Panc1 (cell line): ENCODE measurements at places on chromosomes 6 and 20.
A peak's percentile ranks its signal among the peaks of the same experiment; 100 is the strongest.

DNA sequence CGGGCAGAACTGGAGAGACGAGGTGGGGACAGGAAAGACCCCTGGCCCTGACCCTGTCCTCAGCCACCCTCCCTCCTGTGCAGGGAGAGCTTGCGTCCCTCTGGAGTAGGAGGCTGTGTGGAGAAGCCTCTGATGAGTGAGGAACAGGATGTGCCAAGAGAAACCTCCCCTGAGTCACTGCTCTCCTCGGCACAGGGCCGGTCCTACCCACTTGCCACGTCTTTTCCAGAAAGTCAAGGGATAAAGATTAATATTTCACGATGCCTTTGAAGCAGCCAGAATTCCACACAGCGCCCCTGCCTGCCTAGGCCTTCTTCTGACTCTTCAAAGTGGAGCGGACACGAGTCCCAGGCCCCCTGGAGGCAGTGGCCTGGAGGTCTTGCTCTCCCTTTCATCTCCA is 34.9 kb upstream of the THBS2 start:
- no peaks in the 10 kb centered on the region for H3K4me1 ChIP-seq
- H3K27me3 ChIP-seq: no peaks in the 10 kb centered on the region
- H3K27ac ChIP-seq: no peak overlapping the region
- DNase-seq: no peak
- H3K4me3 ChIP-seq: no peak overlapping the region

- no peaks in the 10 kb centered on the region for H3K36me3 ChIP-seq
- no peaks in the 10 kb centered on the region; the same call in 1 of the 2 replicates for H3K4me1 ChIP-seq
- H3K4me3 ChIP-seq: no peak overlapping the region
- no peak overlapping the region; the same call in 1 of the 2 replicates for H3K27ac ChIP-seq
- DNase-seq: no peak
These were observed 45.3 kb downstream of the SLC2A12 start for GRCh38 chr6:134007077-134007476.

- no peaks in the 10 kb centered on the region for H3K27me3 ChIP-seq
- peaks cover 5% of the 10 kb centered on the region; the same call in 1 of the 2 replicates for H3K36me3 ChIP-seq
- no peak for DNase-seq
- no peaks in the 10 kb centered on the region; the same call in 1 of the 2 replicates for H3K4me1 ChIP-seq
These were observed at the start of gene CLDN20 for GRCh38 chr6:155263373-155264063. TSS of gene CLDN20 (plus strand) at chr6:155264013. CDS start at chr6:155275720, 11,707 bp downstream.

- peak overlapping the region; percentile 78 for H3K27ac ChIP-seq
- H3K27me3 ChIP-seq: no peaks in the 10 kb centered on the region
- H3K4me3 ChIP-seq: peak overlapping the region; percentile 75
These were observed 627 bp upstream of the RPP21 start for GRCh38 chr6:30344191-30344867.

DNA sequence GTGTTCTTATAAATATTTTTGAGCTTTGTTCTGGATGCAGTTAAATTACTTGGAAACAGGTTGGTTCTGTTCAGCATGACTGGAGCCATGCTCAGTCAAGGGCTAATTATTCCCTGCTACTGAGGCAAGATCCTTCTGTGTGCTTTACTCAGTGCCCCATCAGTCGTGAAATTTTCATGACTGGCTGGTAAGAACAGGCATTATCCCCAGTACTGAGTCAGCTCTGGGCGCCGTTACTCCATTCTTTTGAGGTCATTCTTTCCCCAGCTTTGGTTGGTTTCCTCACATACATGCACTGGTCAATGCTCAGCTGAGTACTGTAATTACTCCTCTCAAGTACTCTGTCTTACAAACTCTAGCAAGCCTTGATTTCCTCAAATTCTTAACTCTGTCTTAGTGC is 71.3 kb downstream of the CDKAL1 start:
- H3K27ac ChIP-seq: no peak overlapping the region
- H3K27me3 ChIP-seq: no peaks in the 10 kb centered on the region
- H3K4me1 ChIP-seq: no peaks in the 10 kb centered on the region
- H3K36me3 ChIP-seq: no peaks in the 10 kb centered on the region; the same call in 1 of the 2 replicates
- no peak overlapping the region for H3K4me3 ChIP-seq

- no peak overlapping the region for H3K4me3 ChIP-seq
- no peak for DNase-seq
- no peaks in the 10 kb centered on the region for H3K36me3 ChIP-seq
- no peak overlapping the region for H3K27ac ChIP-seq
- H3K4me1 ChIP-seq: no peaks in the 10 kb centered on the region
- H3K27me3 ChIP-seq: no peaks in the 10 kb centered on the region
These were observed 34.7 kb upstream of the IRF4 start for GRCh38 chr6:356828-357251.
